ENCODE measurements at places on chromosomes 1 and 21.
A peak's percentile ranks its signal among the peaks of the same experiment; 100 is the strongest.

DNA sequence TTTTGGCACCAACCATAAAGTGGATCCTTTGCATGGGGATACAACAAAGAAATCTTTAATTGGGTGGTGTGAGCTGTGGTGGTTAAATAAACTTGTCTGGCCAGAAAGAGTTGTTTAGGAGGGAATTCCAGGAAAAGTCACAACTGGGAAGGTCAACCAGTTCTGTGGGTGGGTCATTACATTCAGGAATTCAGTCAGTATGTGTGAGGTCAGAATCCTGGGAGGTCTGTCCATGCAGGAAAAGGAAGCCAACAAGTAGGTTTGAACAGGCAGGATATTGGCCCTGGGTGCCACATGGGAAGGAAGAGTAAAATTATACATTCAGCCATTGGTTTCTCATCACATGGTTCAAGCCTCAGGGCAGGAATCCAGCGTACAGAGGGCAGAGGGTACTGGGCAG, 162.3 kb upstream of the ADAMTS5 start:
- DNase-seq, result no peak

DNA sequence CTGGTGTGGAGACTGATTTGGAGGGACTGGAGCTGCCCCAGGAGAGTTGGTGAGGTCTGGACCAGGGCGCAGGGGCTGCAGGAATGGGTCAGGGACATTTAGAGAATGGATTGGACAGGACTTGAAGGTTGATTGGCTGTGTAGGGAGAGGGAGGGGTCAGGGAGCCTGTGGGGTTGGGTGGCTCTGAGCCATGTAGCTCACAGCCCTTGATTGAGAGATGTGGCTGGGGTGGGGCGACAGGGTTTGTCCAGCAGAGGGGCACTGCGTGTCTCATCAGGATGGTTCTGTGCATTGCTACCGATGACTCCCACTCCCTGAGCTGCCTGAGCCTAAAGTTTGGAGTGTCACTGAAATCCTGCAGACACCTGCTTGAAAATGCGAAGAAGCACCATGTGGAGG, 12.1 kb downstream of the AZIN2 start:
- DNase-seq, result no peak

DNA sequence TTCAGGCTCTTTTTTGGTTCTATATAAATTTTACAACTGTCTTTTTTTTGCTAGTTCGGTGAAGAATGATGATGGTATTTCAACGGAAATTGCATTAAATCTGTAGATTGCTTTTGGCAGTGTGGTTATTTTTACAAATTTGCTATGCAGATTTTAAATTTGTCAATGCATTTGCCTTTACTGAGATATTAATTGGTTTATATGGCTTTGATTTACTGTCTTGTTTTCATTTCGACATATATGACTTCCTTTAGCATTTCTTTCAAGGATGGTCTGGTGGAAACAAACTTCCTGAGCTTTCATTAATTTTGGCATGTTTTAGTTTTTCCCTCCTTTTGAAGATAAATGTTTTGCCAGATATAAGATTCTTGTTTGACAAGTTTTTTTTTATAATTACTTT, 1522.5 kb upstream of the PRMT6 start:
- no peak for DNase-seq

- DNase-seq, result no peak
Observed at GRCh38 chr1:60329651-60330050, 256.1 kb upstream of the C1orf87 start.

DNA sequence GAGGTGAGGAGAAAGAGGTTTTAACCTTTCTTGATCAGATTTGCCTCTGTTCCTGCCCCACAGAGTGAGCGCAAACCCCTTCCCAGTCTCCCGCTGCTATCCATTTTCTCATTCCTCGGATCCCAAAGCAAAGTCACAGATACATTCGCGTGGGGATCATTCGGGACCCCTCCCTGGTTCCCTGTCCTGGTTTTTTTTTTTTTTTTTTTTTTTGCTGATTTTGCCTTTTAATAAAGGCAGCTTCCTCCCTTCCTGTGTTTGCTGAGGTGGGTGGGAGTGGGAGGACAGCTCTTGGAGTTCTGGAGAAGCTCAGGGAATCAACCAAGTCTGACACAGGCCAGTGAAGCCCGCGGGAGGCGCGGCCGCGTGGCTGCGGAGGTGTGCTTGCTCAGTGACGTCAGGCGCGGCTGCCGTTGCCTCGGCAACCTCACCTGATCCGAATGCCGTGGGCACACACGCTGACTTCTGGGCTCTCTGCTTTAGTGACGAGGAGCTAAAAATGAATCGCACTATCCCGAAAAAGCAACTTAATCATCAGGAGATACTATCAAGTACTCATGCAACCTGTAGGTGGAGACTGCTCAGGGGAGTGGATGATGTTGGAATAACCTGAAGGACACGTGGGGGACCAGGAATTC, 106.4 kb downstream of the TBX19 start:
- DNase-seq, result peak; percentile 58

DNA sequence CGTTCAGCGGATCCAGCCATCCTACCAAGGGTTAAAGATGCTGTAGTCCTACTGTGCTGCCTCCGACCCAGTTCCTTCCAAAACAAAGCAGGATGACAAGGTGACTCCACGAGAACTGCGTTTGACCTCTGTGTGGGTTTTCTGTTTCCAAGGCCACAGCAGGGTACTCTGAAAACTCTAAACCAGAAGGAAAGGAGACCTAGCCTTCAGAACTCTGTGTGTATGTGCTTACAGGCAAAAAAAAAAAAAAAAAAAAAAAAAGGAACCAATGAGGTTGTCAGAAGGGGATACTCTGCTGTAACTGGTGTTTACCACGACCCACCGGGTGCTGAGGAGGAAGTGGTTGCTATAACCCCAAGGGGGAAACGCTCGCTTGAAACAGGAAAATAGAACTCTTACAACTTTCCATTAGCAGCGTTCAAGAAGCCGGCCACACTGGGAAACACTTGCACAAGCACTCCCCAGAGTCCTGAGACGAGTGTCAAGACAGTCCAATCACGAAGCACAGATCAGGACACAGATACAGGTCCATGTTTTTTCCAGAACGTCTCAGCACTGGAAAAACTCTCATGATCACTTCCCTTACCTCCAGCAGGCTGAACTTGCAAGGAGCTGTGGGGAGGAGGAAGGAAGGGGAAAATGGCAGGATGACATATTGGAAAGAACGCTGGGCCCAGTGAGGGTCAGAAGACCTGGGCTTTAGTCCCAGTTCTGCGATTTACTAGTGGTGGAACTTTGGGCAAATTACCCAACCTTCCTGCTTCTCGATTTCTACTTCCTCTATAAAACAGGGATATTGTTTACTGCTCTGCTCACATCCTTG, 64.0 kb downstream of the ITPKB start:
- DNase-seq, result peak; percentile 62

- no peak for DNase-seq
Observed at GRCh38 chr1:245031041-245031440, 123.7 kb upstream of the KIF26B start.

DNA sequence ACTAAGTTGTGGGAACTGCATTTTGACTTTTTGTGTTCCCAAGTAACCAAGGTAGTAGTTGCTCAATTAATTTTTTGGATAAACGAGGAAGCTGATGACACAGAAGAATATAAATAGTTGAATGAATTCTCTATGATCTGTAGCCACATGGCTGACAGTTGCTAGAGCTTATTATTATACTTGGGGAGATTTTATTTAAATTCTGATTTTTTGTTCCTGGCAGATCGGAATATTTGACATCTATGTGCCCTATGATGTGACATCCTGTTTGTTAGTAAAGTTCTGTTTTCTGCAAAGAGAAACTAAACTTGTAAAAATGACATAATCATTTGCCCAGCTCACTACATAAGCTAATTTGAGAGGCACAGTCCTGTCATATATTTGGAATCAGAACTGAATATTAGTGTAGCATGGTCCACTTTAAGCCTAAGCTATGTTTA, 9.7 kb upstream of the LYST start:
- no peak for DNase-seq

DNA sequence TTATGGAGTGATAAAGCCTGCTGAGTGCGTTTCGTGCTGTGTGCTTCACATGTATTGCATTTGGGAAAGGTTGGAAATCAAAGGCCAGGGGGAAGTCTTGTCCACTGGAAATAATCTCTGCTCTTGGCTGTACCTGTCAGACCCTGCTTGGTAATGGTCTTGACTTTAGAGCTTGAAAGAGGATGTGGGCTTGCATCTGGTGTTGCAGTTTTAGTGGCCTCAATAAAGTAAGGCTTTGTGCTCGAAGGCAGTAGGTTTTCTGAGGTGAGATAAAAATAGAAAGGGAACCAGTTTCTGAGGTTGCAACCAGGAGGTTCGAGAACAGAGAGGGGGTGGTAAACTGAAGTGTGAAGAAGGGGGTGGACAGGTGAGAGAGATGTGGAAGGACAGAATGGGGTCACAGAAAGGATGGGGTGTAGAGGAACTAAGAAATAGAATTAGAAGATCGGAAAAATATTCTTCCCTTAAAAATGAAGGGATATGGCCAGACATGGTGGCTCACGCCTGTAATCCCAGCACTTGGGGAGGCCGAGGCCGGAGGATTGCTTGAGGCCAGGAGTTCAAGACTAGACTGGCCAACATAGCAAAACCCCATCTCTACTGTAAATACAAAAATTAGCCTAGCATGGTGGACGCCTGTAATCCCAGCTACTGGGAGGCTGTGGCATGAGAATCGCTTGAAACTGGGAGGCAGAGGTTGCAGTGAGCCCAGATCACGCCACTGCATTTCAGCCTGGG, 1.5 kb downstream of the S100PBP start:
- no peak for DNase-seq

DNA sequence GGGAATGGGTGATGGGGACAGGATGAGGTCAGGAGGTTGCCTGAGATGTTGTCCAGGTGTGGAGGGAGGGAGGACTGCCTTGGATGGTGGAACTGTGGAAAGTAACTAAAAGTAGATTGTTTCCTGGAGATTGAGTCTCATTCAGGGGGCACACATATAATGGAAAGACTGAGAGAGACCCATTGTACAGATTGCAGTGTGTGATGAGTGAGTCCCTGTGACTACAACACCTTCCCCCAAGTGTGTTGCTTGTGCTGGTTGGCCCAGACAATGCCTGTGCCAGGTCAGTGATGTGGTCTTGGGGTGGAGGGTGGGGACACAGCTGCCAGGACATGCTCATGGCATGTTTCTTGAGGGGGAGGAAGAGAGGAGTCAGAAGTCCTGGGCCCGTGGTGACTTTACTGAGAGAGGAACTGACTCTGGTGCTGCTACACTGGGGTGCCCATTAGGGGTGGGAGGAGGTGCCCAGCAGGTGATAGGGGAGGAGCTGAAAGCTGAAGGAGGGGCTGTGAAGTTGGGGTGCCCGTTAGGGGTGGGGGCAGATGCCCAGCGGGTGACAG, 5.2 kb downstream of the SNAP47 start:
- no peak for DNase-seq

GRCh38 chr1:211133393-211133835, 534 bp downstream of the KCNH1 start:
- DNase-seq, result no peak

- no peak for DNase-seq
Observed at GRCh38 chr21:8989261-8989711, 1532.1 kb upstream of the TPTE start.

GRCh38 chr1:236176337-236177336, 34.3 kb downstream of the GPR137B start:
- DNase-seq, result no peak
